ENCODE measurements at places on chromosomes 12 and 14.

DNA sequence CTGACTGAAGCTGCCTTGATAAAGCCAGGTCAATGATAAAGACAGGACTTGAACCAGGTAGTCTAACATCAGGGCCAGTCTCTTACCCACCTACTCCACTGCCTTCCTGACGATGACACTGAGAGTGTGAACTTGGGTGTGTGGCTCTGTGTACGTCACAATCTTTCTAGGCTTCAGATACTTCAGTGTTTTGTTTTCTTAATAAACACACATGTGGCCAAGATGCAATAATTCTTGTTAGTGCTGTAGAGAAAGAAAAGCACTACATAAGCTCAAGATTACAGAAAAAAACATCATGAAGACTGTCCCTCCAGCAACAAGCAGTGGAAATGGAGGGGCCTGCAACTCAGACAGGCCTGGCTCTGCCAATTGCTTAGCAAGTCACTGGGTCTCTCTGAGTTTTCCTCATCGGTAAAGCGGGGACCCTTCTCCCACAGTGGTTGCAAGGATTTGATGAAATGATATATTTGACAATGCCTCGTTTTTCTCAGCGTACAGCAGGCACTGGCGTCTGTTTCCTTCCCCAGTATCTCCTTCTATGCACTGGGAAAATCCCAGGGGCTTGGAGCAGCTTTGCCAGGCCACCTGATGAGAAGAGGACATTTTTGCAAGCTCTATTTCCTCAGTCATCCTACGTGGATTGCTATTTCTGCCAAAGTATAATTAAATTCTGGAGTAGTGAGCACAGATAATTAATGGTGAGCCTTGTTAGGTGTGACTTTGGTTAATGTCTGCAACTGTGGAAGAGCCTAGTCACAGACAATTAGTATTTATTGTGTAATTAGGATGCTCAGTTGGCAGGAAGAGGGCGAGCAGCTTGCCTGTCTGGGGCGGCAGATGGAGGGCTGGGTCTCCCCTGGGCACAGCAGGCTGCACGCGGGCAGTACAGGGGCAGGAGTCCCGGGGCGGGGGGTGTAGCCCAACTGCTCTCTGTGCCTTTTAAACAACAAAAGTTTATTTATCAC is 55.8 kb upstream of the CHGA start:
- DNase-seq = no peak

GRCh38 chr14:96284008-96284407 is 28.0 kb downstream of the BDKRB1 start:
- DNase-seq = no peak

DNA sequence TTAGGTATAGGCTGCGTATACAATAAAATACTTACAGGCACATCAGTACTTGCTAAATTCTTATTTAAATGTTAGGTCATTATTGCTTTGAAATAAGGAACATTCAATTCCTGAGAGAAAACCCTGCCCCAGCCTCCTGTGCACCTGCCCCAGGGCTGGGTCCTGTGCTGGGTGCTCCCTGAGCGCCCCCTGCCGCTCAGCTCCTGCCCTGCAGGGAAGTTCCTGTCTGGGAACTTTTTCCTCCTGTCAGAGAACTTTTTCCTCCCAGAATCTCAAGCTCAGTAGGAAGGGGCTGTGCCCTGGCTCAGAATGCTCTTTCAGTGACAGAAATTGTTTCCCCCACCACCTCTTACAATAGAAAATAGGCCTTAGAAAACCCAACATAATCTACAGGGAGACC is 751.1 kb downstream of the TMEM121 start:
- DNase-seq = peak; percentile 20

DNA sequence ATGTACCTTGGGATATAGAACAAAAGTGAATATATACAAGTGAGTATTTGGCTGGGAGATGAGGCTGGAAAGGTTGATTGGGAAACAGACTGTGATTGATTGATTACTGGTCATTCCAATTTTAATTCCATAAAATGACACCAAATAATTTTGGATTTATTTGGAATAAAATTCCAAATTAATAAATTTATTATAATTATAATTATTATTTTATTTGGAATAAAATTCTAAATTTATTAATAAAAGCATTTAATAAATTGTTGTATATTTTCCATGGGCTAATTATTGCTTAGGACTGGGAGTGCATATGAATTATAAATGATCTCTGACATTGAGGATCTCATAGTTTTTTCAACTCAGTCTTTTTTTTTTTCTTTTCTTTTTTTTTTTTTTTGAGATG is 51.7 kb downstream of the KANSL2 start:
- DNase-seq = no peak

DNA sequence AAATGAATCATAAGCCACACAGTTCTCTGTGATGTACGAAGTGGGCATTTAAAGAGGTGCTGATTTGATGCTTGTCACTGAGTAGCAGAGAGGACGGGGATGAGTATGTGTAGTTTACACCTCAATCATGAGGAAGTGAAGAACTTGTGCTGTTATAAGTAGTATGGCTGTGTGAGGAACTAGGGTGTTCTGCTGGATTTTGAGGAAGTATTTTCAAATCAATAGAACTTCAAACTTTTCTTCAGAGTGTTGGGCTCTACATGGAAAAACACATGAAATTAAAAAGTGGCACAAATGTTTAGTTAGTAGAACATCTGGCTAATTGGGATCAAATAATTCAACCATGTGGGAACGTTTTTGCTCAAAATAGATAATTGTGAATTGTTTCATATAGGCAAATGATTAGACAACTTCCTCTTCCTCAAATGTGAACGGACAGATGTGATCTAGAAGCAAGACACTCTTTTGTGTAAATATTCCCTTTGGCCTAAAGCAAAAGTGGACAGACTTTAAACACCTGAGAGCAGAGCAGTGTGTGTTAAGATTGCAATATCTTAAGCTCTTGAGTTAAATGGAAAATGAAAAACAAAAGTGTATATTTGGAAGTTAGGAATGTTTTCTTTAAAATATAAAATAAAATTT is 168.5 kb downstream of the NAV3 start:
- DNase-seq = no peak

DNA sequence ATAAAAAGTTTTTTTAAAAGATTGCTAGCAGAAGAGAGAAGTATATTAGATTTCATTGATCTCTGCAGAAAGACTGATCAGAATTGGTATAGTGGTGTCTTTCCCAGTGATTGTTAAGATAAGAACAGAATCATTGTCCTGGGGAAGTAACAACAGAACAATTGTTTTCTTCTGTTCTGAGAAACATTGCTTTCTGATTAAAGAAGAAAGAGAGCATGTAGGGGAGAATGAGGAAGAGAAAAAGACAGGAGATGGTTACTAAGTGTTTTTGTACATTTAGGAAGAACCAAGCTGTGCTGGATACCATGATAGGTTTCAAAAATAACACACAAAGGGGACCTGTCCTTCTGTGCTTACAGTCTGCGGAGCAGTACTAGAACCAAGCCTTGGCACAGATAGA is 5.0 kb downstream of the USP30 start:
- no peak for DNase-seq

GRCh38 chr12:78208092-78208491 is 377.4 kb downstream of the NAV3 start:
- no peak for DNase-seq

GRCh38 chr12:77907936-77908335 is 77.2 kb downstream of the NAV3 start:
- DNase-seq = no peak

- DNase-seq = no peak
Observed at GRCh38 chr12:109730306-109731145, 16.9 kb downstream of the FAM222A start.

GRCh38 chr12:122927756-122928403 is 32.0 kb upstream of the VPS37B start:
- DNase-seq = no peak

DNA sequence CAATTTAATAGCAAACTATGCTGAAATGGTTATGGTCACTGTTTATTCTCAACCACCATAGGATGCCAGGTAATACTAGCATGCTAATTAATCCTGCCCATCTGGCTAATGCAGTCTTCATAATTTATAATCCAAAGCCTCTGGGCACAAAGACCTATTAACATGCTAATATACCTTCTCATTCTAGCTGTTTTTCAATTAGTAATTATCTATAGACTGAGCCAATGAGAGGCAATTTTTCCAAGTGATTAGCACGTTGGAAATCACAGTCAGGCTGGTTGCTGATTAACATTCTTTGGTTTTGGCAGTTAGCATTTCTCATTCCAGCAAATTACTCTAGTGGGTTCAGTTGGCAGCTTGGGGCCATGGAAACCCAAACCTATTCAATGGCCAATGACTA is 357.2 kb downstream of the SEC23A start:
- DNase-seq = no peak

DNA sequence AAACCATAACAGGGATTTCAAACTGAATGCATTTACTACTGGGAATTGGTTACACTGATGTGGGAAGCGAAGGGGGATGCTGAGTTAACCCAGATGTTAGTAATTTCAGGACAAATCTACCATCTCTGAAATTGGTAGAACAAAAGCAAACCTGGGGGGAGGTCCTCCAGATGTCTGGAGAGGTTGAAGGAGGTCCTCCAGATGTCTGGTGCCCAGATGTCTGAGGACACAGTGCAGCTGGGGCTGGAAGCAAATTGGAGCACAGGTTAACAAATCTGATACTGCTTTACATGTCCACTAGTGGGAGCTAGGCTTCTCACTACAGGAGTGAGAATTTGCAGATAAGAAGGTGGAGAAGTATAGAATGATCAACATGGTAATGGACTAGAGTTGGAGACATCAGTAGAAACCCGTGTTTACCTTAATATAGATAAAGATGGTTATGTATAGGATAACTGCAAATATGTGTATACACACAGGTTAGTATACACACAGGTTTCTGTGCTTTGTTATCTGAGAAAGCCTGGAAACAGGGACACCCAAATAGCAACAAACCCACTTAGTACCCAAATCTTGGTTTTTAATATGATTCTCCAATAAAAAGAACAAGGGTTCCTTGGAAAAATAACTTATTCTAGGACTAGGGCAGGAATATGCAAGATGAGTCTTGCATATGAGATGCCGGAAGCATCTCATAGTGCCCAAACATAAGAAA is 162.5 kb downstream of the C12orf50 start:
- no peak for DNase-seq

DNA sequence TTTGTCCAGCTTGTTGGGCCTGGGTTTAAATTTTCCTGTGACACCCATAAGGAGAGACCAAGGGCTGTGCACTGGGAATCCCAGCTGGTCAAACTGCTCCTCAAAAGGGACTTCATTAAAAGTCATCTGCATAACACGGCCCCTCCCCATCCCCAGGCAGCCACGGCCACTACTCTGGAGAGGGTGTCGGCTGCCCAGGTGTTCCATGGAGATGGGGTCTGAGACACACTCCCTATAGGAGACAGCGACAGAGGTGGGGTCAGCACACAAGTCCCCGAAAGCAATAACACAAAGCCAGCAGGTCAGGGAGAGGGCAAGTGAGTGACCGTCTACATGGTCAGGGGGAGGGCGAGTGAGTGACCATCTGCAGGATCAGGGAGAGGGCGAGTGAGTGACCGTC is 75.6 kb upstream of the BCL11B start:
- no peak for DNase-seq

DNA sequence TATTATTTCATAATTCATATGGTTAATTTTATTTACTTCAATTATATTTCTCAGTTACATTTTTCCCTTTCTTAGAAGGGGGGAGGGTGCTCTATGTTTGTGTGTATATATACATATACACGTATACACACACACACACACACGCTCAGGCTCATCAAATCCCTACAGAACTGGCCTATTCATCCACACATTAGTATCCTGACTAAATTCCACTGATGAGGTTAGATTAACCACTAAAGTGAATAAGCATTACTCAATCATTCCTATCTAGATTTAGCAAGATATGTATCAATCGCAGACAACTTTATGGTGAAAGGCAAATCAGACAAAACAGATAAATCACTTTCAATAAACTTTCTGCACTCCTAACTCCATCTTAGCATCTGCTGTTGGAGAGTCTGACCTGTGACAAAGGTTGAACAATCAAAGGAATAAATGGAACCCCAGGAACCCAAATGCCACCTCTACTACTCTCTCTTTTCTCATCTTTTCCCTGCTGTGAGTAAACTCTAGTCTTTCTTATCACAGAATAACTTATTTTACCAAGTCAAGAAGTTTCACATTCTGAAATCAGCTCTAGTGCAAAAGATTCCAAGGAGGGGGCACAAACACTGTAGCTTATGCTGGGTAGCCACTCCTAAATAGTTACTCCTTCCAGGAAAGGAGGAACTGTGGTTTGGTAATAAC is 67.6 kb downstream of the RALGAPA1 start:
- DNase-seq = no peak

- DNase-seq = no peak
Observed at GRCh38 chr12:1373901-1374735, 220.3 kb downstream of the FBXL14 start.

DNA sequence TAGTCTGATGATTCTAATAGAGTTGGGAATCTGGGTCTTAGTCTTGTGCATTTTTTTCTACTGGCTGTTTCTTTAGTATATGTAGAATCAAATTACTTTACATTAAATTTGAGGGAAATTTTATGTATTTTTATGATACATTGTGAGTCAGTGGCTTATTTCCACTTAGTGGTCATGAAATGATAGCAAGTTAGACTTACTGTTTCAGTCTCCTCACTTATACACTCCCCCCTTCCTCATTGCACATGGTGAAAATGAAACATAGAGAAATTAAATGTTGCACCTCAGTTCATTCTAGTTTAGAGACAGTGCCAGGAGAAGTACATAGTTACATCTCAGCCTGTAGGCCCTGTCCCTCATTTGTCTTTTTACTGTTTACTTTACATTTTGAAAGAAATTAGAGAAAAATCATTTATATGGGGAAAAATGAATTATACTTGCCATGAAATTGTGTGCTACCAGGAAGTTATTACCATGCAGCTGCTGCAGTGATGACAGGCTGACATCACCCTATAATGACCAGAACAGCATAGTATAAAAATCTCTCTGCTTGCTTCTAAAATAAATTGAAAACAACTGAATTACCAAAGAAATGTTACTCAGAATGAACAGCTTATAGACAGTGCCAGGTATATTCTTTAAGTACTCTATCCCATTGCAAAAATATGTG is 113.2 kb downstream of the TRMT5 start:
- DNase-seq = no peak

DNA sequence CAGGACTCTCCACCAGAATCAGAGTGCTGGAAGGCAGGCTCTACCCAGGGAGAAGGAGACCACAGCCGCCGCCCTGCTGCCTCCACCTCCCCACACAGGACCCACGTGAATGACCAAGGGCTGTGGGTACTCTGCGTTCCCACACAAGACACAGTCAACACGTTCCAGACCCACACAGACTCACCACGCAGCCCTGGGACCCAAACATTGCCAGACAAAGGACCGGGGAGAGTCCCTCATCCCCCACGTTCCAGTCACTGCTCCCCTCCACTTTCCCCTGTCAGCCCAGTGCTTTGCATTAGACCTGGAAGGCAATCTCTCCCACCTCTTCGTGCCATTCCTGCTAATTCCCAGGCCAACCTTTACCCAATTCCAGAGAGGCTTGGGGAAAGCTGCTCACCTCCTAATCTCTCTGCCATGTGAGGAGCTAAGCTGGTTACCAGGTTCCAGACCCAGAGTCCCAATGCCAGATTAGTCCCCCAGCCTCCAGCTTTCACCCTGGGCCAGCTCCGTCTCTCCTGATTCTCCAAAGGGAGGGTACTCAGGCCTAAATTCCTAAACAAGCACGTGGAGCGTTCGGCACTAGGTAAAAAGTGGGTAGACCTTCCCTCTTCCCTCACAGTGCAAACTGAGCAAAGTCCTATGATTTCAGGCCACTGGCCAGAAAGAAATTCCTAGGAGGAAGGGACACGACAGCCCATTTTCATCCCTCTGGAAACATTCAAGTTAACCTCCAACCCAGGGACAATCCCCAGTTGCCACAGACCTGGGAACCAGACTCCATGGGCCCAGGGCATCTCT is 4.9 kb downstream of the SLC6A13 start:
- no peak for DNase-seq

- no peak for DNase-seq
Observed at GRCh38 chr12:51531284-51531977, 59.6 kb upstream of the SCN8A start.
